ENCODE measurements at places on chromosomes 1 and 21.
A peak's percentile ranks its signal among the peaks of the same experiment; 100 is the strongest.

DNA sequence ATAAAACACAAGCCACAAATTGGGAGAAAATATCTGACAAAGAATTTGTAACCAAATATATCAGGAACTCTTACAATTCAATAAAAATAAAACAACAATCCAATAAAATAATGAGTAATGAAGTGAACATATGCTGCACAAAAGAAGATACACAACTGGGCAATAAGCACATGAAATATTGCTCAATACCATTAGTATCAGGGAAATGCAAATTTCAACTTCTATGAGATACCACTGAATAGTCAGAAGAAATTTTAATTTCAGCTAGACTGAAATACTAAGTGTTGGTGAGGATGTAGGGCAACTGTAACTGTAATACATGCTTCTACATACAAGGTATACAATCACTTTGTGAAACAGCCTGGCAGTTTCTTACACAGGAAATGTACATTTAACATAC is 7.4 kb upstream of the ARHGAP29 start:
- no peak for ATAC-seq

DNA sequence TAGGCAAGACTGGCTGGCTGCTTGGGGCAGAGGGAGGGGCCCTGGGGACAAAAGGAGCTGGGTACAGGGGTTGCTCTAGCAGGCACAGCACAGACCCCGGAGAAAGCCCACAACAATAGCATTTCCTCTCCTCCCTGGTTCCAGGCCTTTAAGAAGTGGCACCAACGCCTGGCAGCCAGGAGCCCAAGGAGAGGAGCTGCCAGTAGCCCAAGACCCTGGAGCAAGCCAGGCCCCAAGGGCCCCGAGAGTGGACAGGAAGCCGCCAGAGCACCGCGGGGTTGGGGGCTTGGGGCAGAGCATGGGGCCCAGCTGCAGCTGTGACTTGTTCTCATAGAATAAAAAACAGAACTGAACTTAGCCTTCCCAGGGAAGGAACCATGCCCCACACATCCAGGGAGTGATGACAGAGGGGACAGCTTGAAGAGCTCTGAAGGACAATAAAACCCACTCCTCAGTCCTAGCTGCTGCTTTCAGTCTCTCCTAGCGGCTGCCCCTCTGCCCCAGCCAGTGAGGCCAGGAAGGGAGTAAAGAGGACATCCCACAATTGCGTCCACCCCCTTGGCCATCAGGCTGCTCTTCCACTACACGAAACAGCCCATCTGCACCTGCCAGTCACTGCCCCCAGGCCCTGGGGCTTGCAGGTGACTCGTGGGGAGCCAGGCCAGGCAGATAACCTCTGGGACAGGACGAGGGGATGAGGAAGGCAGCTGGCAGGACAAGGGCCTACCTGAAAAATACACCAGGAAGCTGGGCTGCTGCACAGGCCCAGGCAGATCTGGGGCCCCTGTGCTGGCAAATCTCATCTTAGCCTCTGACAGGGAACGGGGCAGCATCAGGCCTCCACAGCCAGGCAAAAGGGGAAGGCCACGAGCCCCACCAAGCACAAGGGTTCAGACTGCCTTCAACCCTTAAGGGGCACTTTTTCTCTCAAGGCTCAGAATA is 16.4 kb downstream of the MTHFR start:
- no peak for ATAC-seq

- ATAC-seq: no peak
Observed at GRCh38 chr1:52551507-52552235, 1.2 kb downstream of the TUT4 start.

DNA sequence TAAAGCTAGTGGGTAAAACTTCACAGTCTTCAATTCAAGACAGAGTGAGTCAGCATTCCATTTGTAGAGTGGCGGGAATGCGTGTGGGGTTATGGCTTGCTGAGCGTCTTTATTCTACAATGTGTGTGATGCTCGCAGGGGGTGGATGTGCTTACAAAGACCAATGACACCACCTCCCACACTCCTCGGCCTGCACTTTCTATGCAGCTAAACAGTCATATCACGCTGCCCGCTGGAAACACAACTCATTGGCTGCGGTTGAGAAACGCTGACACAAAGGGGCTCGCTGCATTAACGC is 298.5 kb downstream of the PCP4 start:
- ATAC-seq: peak; percentile 83

- ATAC-seq: peak; percentile 21
Observed at GRCh38 chr1:30930631-30931173, 22.1 kb upstream of the SDC3 start.

- peak; percentile 67 for ATAC-seq
Observed at GRCh38 chr1:118788463-118788862, 199.7 kb downstream of the TBX15 start.

DNA sequence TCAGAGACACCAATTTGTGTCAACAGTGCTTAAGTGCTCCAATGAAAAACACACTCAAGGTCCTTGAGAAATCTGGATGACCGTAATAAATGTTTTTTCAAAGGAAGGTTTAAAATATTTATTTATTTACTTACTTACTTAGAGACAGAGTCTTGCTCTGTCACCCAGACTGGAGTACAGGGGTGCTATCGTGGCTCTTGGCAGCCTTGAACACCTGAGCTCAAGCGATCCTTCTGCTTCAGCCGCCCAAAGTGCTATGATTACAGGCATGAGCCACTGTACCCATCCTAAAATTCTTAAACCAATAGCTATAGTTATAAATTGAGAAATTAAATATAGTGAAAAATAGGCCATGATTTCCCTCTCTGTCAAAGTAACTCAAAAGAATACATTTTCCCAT is 17.3 kb upstream of the ERICH3 start:
- no peak for ATAC-seq

GRCh38 chr1:61724506-61724812 is 482 bp downstream of the TM2D1 start:
- no peak for ATAC-seq

GRCh38 chr1:20811916-20812315 is 24.8 kb upstream of the HP1BP3 start:
- no peak for ATAC-seq

DNA sequence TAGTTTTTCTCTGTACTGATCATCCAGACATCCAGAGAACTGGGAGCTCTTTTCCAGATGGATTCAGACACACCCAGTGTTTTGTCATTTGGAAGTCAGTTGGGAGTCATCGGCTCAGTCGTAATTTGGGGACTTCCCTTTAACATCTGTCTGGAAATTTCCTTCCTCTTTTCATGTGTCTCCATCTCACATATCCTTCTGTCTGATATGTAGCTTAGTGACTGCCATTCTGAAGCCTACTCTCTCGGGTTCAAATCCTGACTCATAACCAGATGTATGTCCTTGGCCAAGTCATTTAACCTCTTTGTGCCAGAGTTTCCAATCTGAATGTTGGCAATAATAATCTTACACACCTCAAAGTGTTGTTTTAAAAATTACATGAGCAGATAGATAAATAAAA is 3.0 kb downstream of the MORC3 start:
- ATAC-seq: no peak

DNA sequence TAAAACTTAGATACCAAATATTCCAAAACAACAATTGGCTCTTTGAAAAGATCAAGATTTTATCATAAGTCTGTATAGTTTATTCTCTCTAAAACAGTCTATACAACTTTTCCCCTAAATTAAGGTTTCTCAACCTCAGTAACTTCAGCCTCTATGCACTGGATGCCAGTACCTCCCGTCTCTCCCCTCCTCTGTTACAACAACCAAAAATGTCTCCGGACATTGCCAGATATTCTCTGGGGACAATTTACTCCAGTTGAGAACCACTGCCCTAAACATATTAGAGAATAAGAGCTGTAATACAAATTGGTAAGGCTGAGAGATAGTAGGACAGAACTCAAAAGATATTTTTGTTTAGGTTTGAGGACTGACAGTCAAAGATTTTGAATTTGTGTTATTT is 71.6 kb downstream of the TMEM200B start:
- no peak for ATAC-seq

GRCh38 chr1:6272452-6272851 is 11.6 kb upstream of the GPR153 start:
- ATAC-seq: no peak

GRCh38 chr21:37553078-37553481 is 186.5 kb downstream of the DYRK1A start:
- ATAC-seq: no peak

DNA sequence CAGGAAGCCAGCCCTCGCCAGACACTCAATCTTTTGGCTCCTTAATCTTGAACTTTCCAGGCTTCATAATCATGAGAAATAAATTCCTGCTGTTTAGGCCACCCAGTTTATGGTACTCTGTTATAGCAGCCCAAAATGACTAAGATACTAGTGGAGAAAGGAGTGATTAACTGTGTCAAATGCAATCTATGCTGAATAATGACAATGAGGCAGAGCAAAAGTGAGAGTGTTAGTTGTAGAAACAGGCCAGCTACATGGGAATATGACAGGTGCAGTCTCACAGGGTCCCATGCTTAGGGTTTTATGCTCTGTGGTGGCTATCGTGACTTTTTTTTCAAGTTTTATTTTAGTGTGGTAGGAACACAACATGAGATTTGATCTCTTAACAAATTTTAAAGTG is 888.8 kb downstream of the TTLL7 start:
- ATAC-seq: no peak

DNA sequence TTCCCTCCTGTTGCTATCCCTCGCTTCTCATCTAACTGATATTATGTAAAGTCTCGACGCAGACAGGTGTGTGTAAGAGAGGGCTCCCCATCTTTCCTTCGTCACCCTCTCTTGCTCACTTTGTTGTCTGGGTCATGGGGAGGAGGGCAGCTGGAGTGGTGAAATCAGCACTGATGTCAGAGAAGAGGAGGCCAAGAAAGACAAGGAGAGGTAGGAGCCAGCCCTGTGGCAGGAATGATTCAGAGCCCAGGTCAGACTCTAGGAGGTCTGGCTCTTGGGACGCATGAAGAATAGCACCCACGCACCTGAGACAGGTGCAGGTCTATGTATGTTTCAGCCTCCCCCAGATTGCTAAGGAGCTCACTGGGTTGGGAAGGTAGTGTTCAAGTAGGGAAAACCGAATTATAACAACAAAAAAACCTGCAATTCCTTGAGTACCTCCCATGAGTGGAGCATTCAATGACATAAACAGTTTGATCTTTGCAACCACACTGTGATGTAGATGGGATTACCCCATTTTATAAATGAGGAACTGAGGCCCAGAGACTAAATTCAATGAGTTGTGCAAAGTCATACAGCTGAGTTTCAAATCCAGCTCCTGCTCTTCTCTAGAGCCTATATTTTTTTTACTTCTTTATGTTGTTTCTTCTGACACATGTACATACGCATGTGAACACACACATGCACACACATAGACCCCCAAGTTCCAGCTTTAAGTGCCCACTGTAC is 10.4 kb downstream of the NUAK2 start:
- ATAC-seq: no peak

DNA sequence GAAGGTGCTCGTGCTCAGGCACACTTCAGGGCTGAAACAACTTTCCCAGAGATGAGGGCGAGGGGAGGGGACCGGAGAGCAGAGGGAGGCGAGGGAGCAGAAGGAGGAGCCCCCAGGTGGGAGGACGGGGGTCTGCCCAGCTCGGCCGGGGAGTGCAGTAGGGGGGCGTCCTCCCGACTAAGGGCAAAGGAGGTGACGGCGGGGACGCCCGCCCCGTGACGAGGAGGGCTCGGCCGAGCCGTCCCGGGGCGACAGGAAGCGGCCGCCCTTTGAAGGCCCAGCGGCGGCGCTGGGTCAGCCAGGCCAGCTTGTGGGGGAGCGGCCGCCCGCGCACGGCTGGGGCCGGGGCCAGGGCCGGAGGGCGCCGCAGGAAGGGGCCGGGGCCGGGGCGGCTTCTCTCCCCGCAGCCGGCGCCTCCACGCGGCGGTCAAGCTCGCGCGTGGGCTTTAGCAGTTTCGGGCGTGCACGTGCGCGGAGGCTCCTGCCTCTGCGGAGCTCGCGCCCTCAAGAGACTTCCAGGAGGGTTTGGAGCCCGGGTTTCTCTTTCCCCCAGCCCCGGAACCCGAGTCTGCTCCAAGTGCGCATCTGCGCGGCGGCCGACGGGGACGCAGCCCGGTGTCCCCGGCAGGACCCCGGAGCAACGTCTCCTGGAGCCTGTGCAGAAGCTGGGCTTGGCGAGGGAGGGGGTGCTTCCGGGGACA is 100.8 kb upstream of the SLC45A1 start:
- ATAC-seq: peak; percentile 60

GRCh38 chr21:42550817-42551216 is 37.2 kb downstream of the SLC37A1 start:
- ATAC-seq: no peak

DNA sequence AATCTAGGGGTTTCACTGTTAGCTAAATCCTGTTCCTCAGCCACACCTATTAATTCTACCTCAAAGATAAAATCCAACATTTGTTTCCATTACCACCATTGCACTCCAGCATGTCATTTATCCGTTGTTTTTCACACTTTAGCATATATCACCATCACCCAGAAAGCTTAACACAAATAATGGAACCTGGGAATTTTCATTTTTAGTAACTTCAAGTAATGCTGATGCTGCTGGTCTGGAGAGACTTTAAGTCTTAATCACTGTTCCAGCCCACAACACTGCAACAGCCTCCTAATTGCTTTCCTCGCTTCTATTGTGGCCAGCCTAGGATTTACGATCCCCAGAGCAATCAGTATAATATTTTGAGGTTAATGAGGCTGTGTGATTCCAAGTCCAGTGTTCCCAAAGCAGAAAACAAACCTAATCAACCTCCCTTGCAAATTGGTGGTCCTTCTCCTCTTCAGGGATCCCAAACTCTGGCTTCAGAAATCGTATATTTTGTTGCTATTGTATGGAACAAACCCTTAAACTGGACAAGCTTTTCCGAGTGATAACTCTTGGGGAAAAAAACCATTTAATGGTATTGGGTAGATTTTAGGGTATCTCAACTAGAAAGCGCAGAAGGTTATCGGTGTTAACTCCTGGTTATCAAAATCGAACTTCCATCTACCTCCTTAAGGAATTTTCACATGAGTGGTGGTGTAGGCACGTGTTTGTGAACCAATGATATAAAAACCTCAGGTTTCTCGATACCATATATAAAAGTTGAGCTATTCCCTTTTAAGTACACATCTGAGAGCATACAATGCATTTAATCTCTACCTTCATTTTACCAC is 50.0 kb upstream of the BOLA1 start:
- ATAC-seq: no peak

GRCh38 chr1:162333991-162334390 is 42.7 kb downstream of the SPATA46 start:
- no peak for ATAC-seq

Data from motor neuron (in vitro differentiated cells).